Stimulated activated CD8-positive, alpha-beta memory T cell treated with anti-CD3 and anti-CD28 coated beads, Interleukin-4, amount 100 ng/mL, for 4 hours (primary cell): ENCODE measurements at places on chromosomes 1 and 21.

DNA sequence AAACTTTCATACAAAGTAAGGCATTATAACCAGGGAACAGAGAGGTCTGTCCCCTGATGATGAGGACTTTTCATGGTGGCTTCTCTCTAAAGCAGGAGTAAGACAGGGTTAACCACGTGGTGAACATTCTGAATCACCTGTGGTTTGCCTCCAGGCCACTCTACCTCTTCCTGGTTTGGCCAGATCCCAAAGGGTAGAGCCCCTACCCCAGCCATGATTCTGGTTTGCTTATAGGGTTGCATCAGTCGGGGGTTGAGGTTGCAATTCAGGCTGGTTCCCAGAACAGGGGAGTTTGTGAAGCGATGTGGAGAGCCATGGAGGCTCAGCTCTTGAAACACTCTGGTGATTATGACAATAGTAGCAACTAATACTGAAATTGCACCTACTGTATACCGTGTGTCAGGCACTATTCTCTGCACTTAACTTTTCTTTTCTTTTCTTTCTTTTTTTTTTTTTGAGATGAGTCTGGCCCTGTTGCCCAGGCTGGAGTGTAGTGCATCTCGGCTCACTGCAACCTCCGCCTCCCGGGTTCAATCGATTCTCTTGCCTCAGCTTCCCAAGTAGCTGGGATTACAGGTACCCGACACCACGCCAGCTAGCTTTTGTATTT, 8.3 kb downstream of the CNR2 start:
- no peak for DNase-seq

- no peak for DNase-seq
Observed at GRCh38 chr1:234702342-234703000, 92.5 kb upstream of the IRF2BP2 start.

GRCh38 chr1:53111073-53111556, 31.3 kb downstream of the SLC1A7 start:
- no peak for DNase-seq

- DNase-seq, result peak; percentile 71
Observed at GRCh38 chr1:22039594-22040285, 12.8 kb upstream of the CDC42 start.

- DNase-seq, result no peak
Observed at GRCh38 chr1:158150523-158150922, 30.2 kb upstream of the CD1D start.

DNA sequence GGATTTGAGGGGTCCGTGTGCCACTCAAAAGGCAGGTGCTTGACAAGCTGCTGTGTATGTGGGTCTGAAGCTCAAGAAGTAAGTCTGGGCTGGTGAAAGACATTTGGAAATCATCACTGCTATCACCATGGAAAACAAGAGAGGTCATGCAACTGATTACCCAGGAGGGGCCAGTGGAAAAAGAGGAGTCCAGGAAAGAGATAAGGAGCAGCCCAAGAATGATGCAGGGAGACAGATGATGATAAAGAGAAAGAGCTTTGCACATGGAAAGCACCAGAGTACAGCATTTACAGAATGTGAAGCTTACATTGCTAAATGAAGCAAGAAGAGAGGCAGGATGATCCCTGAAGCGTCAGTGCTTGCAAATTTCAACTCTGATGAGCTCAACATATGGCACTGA, 203.2 kb downstream of the SETD4 start:
- DNase-seq, result no peak

DNA sequence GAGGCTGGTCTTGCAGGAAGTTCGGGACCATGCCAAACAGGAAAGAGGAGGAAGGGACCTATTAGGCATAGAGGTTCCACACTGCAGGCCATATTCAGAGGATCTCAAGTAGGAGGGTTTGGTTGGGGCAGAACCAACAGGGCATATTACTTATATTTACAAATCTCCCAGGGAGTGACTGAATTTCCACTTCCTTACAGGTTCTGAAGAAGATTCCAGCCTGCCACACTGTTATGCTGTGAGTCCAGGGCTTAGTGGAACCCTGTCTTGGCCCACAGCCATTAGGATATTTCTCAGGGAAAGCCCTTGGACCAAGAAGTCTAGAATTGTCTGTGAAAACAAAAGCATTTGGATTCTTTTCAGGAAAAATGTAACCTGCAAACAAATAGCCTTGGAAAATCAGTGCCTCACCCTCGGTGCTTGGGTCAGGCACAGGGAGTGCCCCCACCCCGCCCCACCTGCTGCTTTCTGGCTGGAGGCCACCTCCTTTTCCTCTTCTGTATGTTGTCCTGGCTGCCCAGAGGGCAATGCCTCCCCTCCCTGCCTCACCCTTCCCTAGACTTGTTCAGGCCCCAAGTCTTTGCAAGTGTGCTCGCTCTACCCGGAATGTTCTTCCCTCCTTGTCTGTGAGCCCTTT, 41.0 kb upstream of the JUN start:
- DNase-seq, result no peak

DNA sequence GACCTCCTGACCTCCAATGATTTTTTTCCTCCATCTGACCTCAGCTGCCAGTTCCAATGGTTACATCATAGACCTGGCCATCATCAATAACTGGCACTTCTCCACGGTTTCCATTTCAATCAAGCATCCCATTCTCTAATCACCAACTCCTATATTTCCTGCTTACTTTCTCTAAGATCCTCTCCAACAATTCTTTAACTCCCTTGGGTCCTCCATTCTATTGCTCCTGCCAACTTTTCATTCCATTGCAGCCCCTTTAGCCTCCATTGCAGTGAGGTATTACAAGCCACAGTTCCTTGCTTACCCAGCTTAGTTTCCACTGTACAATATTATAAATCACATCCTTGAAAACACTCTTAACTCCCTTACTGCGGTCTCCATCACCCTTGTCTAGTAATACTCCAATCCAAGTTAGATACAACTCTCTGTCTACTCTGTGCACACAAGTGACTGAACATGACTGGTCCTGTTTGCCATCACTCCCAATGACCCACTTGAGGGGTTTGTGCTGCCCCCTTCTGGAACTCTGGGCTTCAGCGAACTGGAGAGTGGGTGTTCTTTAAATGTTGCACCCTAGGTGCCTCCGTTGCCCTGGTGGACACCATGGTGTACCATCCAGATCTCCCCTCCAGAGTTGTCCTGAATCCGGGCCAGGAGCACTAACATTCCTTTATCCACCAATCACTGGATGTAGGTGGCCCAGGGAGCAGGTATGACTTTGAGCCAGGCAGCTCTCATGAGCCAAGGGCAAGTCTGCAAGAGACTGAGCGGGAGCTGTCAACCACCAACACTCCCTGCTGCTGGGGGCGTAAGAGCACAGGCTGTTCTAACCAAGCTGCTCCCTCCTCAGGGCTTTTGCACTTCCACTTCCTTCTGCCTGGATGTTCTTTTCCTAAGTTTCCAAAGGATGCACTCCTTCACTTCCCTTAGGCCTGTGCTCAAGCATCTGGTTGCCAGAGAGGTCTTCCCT, 3.7 kb upstream of the FNDC7 start:
- DNase-seq, result peak; percentile 24

DNA sequence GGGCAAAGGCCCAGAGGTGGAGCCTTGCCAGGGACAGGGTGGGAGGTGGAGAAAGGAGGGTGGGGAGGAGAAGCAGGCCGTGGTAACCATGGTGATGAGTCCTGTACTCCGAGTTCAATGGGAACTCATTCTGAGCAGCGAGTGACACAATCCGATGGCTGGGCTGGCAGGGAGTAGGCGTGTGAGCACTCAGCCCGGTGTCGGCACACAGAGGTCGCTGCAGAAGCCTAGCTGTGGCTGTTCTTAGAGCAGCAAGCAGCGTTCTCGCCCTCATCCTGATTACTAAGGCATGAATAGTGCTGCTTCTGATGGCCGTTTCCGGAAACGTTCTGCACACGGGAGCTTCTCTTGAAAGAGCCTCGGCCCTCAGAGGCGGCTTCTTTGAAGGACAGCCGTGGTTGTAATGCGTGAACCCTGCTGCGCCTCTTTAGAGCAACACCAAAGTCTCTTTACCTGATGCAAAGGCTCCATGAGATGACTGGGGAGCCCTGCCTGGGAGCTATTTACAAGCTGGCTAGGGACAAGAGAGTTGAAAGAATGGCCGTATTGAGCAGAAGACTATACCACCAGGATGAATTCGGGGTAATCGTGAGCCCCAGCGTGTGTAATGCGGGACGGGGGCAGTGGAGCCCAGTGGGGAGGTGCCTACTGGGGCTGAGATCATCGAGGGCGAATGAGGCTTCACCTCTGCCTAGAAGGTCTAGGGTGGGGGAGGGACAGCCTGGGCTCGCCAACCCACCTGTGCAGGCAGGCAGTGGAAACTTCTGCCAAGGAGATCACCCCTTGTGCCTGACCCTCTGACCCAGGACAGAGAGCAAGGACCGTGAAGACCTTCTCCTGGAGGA, 72.8 kb upstream of the PAX7 start:
- no peak for DNase-seq

GRCh38 chr1:54927472-54928240, 40.7 kb upstream of the DHCR24 start:
- DNase-seq, result no peak

DNA sequence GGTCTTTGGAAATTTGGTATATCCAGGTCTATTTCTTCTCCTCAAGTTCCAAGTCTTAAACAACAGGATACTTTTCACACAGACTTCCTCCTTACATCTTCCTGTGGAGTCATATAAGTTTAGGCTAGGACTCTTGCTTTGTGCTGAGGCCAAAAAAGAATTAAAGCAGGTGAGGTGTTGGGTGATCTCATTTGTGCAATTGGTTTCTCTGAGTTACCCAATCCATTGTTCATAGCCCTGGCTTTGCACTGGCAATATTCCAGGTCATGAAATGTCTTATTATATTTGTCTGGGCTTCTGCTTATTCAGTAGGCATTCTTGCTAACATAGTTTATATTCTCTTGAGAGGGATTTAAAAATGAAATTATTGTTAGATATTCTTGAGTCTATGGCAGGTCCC, 14.1 kb upstream of the KIAA0040 start:
- no peak for DNase-seq

DNA sequence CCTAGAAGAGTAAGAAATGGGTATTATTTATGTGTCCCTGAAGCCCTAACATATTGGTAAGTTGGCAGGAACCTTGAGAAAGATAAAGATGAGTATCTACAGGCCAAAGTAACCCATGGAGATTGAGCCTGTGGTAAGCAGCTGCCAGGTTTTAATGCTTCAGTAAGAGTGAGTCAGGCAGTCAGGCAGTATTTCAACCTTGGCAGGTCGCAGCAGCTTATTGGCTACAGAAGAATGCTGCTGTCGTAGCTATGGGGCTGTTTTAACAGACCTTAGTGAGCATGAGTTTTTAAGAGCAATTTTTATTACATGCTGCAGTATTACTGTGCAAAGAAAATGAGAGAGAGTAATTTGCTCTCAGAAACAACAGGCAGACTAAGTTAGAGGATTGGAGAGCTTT, 10.3 kb upstream of the SLC30A10 start:
- DNase-seq, result no peak

- no peak for DNase-seq
Observed at GRCh38 chr1:168572633-168573032, 3.8 kb upstream of the XCL1 start.

- no peak for DNase-seq
Observed at GRCh38 chr1:200880212-200880611, 7.4 kb downstream of the GPR25 start.

- no peak for DNase-seq
Observed at GRCh38 chr1:41380979-41381691, 19.9 kb downstream of the FOXO6 start.

GRCh38 chr1:212699625-212700222, at the start of gene BATF3:
TSS of gene BATF3 (minus strand) at chr1:212699840. CDS start at chr1:212699762, 78 bp downstream.
- DNase-seq, result peak; percentile 56

- no peak for DNase-seq
Observed at GRCh38 chr1:242100921-242101320, 102.0 kb upstream of the MAP1LC3C start.

DNA sequence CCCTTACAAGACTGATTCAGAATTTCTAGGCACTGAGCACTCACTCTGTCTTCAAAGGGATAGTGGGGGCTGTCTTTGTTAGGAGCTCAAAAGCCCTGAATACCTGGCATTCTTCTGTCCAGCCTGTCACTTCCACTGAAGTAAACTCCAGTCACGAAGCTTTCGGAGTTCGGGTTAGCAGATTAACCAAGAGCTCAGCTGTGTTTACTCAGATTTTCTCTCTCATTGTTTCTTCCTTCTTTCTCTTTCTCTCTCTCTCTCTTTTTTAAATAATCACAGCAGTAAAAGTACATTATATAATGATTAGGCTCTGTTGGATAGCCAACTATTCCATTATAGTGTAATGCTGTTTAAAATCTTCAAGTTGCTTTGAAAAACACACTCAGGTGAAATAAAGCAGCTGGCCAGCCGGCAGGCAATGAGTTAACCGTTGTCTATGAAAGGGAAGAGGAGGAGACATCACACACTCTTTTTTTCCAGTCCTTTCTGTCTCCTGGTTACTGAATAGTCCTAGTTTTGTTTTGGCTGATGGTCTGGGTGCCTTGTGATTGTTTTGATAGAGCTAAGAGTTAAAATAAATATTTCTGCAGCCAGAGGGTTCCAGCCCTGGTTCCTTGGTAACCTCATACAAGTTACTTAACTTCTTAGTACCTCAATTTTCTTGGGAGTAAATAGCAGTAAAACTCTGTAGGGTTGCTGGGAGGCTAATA, 89.8 kb downstream of the ADSS2 start:
- no peak for DNase-seq

- DNase-seq, result no peak
Observed at GRCh38 chr1:232283864-232284263, 346.1 kb downstream of the SIPA1L2 start.

GRCh38 chr1:169160845-169161495, 54.5 kb downstream of the ATP1B1 start:
- DNase-seq, result no peak

DNA sequence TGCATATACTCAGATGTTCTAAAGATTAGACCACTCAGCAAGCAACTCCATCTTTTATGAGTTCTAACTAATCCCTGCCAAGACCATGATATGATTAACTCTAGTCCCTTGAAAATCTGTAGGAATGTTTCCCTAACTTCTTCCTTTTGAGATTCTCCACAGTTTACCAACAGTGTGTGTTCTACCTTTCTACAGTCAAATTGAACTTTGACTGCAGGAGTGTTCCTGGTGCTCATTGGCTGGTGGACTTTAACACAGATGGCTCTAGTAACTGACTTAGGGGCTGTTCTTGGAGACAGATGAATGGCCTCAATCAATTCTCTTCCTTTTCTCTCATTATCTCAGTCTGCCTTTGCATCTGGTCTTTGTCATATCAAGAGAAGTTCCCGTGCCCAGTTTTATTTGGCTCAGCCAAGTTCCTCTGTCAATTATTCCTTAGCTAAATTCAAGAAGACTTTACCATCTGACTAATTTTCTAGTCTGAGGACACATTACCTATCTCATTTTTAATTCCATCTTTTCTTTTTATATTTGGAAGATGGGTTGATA, 643.9 kb upstream of the CAMK1G start:
- no peak for DNase-seq

GRCh38 chr1:243341074-243341473, 85.2 kb downstream of the SDCCAG8 start:
- no peak for DNase-seq

GRCh38 chr1:31591425-31592093, 15.2 kb downstream of the TINAGL1 start:
- no peak for DNase-seq

- no peak for DNase-seq
Observed at GRCh38 chr1:205191622-205192021, 19.9 kb downstream of the DSTYK start.

GRCh38 chr1:107952989-107953388, 12.0 kb downstream of the VAV3 start:
- no peak for DNase-seq
